Stimulated activated CD8-positive, alpha-beta memory T cell treated with anti-CD3 and anti-CD28 coated beads, Interleukin-7, amount 100 ng/mL, for 4 hours (primary cell): ENCODE measurements at places on chromosomes 4 and X.
A peak's percentile ranks its signal among the peaks of the same experiment; 100 is the strongest.

- no peak for DNase-seq
These were observed 135.4 kb downstream of the ASMT start for GRCh38 chrX:1750267-1750666.

- DNase-seq = no peak
These were observed 9.6 kb upstream of the INTU start for GRCh38 chr4:127622921-127623796.

- DNase-seq = no peak
These were observed 30.5 kb upstream of the NEUROG2 start for GRCh38 chr4:112546476-112546875.

GRCh38 chr4:141131723-141132071, 1.6 kb downstream of the RNF150 start:
- DNase-seq = no peak

DNA sequence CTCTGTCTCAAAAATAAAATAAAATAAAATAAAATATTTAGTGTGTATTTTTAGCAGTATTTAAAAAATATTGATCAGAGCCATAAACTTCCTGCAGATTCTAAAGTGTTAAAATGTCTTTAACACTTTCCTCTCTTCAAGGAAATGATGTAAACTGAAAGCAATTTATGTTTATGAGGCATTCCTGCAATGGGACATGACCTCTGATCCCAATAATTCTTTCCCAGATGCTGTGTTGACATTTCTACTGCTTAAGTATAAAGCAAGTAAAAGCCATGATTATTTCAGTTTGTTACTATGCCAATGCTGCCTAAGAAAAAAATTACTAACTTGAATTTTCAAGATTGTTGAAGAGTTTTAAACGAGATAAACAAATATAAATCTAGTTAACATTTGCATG, 29.0 kb downstream of the COQ2 start:
- DNase-seq = no peak

DNA sequence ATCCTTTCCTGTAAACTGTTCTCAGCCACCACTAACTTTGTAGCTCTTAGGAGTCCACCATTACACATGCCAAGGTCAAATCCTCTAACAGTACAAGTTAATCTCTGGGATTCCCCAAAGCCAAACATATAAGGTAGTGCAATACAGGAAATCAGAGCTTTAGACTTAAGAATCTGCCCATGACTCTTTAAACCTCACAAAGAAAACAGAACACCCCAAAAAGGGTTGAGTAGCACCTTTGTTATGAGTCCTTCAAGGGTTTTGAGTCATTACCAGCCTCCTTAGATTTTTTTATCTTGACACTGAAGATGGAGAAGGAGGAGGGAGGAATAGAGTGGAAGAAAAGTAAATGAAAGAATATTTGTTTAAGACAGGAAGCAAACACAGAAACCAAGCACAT, 243.9 kb upstream of the SPANXN1 start:
- no peak for DNase-seq

GRCh38 chrX:121831601-121832000, 784.2 kb downstream of the GLUD2 start:
- no peak for DNase-seq

GRCh38 chrX:134653835-134654234, 4.4 kb downstream of the PLAC1 start:
- DNase-seq = no peak

DNA sequence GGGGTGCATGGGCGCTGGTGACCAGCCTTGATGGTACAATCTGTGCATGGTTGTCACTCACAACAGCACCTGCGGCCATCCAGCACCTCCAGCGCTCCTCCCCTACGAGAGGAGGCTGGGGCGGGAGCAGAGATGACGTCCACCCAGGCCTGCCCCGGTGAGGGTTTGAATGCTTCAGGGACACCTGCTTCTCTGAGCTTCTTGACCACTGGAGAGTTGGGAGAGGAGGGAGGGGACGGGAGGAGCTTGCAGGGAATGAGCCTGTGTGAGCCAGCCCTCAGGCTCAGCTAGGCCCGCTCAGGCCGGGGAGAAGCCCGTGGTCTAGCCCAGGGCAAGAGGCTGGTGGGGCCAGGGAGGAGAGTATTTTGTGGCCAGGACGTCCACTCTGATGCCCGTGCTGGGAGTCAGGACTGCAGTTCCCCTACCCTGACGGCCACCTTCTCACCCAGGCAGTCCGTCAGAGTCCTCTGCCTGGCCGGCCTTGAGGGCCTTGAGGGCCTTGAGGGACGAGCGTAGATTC, 59.2 kb downstream of the CPZ start:
- DNase-seq = no peak

DNA sequence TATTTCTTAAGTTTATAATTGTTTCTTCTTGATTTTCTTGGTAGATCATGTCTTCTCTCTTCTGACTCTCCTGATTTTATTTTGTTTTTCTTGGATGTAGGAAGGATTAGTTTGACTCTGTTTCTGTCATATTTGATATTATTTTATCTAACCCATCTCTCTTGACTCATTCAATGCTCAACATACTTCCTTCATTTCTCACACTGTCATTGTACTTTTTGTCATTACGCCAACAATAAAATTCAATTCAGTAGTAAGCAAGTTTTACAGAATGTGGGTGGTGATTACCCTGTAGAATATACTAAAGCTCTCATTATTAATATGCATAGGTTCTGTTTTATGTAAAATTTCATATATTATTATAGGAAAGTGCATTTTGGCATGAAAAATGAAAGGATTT, 1303.0 kb upstream of the AGA start:
- DNase-seq = no peak

GRCh38 chrX:133249266-133250058, 31.3 kb upstream of the TFDP3 start:
- DNase-seq = no peak

GRCh38 chr4:122921971-122922876, at the start of gene NUDT6:
NUDT6 (minus strand) TSS chr4:122922597; CDS start chr4:122922572, 25 bp downstream.
- DNase-seq = no peak

DNA sequence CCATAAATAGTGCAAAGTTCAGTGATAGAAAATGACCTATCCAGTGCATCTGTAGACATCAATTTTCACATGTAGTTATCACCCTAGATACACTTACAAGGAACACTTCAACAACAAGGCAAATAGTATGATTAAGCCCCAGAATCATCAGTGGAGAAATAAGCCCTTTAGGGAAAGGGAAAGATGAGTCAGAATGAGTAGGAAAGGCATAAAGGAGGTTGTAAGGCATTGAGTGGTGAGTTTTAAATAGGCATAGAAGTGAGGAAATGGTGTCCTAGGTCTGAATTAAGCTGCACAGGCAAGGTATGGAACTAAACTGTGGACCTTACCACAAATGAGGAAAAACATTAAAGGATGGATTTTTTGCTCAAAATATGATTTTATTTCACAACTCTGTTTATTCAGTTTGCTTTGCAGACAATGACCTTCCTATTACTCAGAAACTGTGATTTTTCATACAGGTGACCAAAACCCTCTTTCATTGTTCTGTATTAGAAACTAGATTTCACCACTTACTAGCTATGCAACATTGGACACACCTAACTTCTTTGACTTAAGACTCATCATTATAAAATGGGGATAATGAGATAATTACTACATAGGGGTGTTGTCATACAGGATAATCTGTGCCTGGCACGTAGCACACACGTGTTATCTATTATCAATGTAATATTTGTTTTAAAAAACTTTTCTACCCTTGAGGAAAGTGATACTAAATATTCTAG, 57.0 kb upstream of the MAP9 start:
- no peak for DNase-seq

DNA sequence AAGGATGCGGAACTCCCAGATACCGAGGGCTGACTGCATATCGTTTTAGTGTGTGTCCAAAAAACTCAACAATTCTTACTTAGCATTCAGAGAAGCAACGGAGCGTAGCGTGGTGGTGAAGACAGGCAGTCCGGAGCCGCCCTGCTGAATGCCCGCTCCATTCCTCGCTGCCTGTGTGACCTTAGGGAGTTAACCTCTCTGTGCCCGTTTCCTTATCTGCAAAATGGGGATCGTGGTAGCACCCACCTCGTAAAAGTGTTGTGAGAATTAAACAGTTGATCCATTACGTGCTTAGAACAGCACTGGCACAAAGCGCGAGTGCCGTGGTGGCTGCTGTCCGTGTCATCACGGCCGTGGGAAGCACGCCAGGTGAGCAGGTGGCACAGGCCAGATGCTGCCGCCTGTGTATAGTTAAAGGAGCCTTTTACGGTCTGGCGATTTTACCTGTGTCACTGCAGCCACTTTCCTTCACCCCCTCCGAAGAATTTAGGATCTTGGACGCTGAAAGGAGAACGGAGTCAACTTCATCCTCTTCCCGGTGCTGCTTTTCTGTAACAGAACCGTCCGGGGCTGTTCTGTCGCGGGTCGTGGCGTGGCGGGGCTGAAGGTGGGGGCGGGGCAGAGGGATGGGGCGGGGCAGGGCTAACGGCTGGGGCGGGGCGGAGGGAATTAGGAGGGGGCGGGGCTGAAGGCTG, 885 bp downstream of the CCDC110 start:
- DNase-seq = peak; percentile 8

DNA sequence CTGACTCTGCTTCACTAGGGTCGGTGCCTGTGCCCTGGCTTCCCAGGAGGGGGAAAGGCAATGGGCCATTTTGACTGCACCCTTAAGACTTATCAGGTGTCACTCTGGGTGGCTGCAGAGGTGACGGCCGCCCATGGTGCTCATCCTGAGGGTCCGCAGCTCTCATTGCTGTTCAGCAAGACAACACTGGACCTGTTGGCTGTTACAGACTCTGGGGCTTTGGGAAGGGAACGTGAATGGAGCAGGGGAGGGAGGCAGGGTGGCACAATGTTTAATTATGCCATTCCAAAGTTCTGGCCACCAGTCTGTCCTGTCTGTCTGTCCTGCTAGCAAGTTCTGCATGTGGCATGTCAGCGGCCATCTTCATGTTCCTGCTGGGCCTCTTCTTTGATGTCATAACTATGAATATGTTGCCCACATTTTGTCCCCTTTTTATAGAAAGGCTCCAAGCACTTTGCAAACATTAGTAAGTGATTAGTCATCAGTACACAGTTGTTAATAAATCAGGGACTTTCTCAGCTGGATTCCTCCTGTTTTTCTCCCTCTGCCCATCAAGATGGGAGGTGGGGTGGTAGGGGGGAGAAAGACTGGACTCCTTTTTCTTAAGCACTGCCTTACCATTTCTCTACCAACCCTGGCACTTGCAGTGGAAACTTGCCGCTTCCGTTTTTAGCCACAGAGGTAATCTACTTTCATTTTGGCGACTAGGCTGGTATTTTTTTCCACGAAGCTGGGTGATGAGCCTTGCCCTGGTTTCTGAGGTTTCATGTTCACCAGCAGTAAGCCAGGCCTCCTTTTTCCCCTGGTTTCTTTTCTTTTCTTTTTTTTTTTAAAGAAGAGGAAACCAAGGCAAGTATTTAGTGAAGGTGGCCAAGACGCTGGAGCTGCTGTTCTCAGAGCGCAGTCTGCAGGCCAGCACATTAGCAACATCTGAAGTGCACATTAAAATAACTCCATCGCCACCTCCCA, 88.6 kb upstream of the TRIM2 start:
- peak; percentile 72 for DNase-seq

DNA sequence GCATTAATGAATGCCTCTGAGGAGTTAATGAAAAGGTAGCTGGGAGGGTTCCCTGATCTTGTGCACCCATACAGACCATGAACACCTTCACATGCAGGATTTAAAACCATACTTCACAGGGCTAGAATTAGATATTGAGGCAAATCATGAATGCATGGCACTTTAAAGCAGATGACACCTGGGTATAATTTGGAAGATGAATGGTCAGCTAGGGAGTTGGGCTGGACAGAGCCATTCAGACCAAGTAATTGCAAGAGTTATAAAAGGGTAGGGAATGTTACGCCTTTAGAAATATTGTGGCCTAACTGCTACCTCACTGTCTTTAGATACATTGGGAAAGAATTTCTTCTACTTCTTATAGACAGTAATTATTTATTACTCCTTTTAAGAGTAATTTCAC, 89.1 kb upstream of the ZNF827 start:
- no peak for DNase-seq

- no peak for DNase-seq
These were observed 1070.2 kb upstream of the TENM3 start for GRCh38 chr4:181173046-181173445.

DNA sequence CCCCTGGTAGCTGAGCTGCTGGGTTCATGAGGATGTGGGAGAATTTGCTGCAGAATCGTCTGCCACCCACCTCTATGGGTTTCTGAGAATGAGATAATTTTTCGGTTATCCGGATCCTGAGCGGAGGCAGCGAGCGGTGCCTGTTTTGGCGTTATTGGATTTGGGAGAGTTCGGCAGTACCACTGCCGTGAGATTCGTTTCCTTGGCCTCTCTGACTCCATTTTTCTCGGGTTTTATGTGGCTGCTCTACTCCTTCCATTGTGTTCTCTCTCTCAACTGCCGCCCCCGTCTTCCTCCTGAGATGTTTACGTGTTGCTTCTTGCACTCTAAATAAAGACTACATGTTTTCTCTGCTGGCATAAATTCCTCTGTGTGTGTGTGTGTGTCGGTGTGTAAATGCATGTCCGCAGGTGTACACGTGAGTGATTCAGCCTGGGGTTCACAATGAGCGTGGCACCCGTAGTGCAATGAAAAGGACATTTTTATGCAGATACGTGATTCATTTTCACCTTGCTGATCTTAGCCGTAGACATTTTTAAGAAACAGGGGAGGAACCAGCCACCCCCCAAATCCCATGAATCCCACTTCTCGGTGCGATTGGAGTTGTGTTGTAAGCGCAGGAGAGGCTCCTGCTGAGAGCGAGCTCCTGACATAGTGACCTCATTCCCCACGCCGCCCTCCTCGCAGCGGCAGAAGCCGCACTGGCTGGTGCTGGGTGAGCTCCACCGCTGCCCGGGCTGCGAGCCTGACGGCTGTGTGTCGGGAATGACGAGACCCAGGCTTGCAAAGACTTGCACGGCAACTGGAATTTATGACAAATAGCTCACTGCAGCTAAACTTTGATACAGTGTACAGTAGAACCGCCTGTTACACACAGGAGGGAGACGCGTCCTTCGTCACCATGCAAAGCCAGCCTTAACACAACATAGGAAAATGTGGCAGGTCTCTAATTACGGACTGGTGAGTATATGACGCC, 82.2 kb downstream of the STOX2 start:
- DNase-seq = no peak

DNA sequence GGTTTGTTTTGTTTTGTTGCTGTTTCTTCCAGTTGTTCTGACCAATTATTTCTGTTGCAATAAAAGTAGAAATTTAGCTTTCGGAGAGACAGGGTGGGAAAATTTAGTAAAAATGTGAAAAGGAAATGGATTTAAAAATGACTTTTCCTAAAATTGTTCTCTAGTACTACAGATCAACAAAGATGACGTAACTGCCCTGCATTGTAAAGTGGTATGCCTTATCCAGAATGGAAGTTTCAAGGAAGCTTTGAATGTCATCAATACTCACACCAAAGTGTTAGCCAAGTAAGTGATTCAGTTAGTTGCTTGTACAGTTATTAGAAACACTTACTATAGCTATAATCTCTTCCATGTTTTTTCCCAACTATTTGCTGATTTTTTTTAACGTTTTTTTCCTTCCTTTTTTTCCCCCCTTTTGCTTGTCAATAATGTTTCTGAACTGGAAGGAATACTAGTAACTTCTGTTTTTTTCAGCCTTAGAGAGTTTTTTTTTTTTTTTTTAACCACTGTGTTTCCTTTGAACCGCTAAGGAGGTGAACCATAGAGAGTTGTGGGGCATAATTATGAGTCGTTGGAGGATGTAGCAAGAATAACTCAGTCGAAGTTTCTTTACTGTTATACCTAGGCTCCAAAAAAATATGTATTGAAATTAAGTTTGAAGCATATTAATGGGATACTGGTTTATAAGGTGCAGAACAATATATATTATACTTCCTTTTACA, 2.2 kb downstream of the SRP72 start:
- DNase-seq = no peak

- no peak for DNase-seq
These were observed 31.8 kb downstream of the CXCL1 start for GRCh38 chr4:73901031-73901430.
